Spinal cord (tissue), 10 donors: ENCODE measurements at places on chromosomes 16 and 17. TPM values are rescaled to one million over a fixed set of nuclear protein-coding genes. Genes with fewer than 3 reads are reported as not detected.

Gene HOXB6
- total RNA-seq, result 20.2 TPM

DNA sequence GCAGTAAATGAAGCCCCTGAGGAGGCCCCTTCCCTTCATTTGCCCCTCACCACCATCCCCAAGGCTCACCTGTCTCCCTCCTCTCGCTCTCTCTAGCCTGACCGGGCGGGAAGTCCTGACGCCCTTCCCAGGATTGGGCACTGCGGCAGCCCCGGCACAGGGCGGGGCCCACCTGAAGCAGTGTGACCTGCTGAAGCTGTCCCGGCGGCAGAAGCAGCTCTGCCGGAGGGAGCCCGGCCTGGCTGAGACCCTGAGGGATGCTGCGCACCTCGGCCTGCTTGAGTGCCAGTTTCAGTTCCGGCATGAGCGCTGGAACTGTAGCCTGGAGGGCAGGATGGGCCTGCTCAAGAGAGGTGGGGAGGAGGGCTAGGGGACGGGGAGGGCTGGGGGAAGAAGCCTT is 21.0 kb downstream of the WNT9B start:
- DNase-seq, result no peak
- H3K27me3 ChIP-seq, result no peaks in the 10 kb centered on the region
- peaks cover 2% of the 10 kb centered on the region for H3K4me1 ChIP-seq
- H3K36me3 ChIP-seq, result peaks cover 17% of the 10 kb centered on the region
- H3K27ac ChIP-seq, result no peak overlapping the region

Gene KLHL10
- 0.30 TPM for total RNA-seq

Gene MVP
- total RNA-seq, result 20.3 TPM

DNA sequence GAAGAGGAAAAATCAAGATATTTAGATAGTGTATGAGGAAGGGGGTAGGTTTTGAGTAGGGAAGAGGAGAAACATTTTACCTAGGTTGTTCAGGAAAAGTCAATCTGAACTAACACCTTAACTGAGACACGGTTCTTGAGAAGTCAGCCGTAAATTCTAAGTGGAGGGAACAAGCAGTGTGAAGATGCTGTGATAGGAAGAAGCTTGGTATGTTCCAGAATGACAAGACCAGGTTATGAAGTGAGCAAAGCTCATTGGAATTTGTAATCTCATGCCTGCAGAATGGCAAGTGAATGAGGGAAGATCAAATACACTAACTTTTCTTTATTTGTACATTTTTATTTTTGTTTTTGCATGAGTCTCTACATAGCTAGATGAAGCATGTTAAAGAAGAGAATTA is 307.6 kb downstream of the ZFHX3 start:
- no peaks in the 10 kb centered on the region for H3K4me1 ChIP-seq
- H3K27me3 ChIP-seq, result no peaks in the 10 kb centered on the region
- H3K4me3 ChIP-seq, result no peak overlapping the region
- H3K27ac ChIP-seq, result no peak overlapping the region

Gene LIG3
- total RNA-seq, result 31.1 TPM

DNA sequence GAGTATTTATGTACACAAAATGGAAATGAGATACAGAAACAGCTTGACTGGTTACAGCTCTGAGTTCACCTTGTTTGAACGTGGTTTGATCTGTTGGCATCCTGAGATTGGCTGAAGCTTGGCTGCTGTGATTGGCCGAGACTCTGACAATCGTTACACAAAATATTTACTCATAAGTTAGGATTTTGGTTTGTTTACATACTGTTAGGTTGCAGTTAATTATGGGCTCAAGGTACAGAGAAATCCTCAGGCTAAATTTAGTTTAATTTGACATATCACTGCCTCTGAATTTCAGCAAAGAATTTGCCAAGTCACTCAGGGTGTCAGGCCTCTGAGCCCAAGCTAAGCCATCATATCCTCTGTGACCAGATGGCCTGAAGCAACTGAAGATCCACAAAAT is 227.3 kb downstream of the COPRS start:
- no peaks in the 10 kb centered on the region for H3K4me1 ChIP-seq
- DNase-seq, result no peak
- H3K4me3 ChIP-seq, result no peak overlapping the region
- H3K36me3 ChIP-seq, result no peaks in the 10 kb centered on the region
- no peak overlapping the region for H3K27ac ChIP-seq
- no peaks in the 10 kb centered on the region for H3K27me3 ChIP-seq

Gene DNAAF8
- 4.1 TPM for total RNA-seq

Gene KRT222
- 31.1 TPM for total RNA-seq

Gene KRT31
- total RNA-seq, result not detected

Gene CCL18
- not detected for total RNA-seq

- no peak for DNase-seq
- peak overlapping the region; percentile 36 for H3K27ac ChIP-seq
- H3K4me3 ChIP-seq, result no peak overlapping the region
Measured at GRCh38 chr17:83192161-83192788, 112.9 kb downstream of the METRNL start.

DNA sequence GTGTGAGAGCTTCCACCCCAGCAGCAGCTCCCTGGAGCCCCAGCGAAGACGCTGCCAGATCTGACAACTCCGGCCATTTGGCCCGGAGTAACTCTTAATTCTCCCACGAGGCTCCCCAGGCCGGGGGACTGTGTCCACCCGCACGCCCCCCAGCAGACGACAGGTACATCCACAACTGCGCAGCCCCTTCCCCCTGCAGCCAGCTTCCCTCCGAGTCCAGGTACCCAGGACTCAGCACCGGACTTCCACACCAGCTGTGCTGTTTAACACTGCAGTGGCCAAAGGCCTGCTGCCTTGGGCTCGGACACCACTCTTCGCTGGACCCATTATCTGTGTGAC is 7.2 kb downstream of the SYNGR2 start:
- peaks cover 57% of the 10 kb centered on the region for H3K36me3 ChIP-seq
- no peak for DNase-seq
- H3K27ac ChIP-seq, result no peak overlapping the region
- H3K4me3 ChIP-seq, result no peak overlapping the region

Gene CLDN7
- total RNA-seq, result 2.3 TPM

GRCh38 chr16:10982465-10983150 is 38.2 kb downstream of the CLEC16A start:
- H3K27ac ChIP-seq, result no peak overlapping the region
- no peaks in the 10 kb centered on the region for H3K27me3 ChIP-seq
- H3K36me3 ChIP-seq, result peaks cover 24% of the 10 kb centered on the region
- H3K4me3 ChIP-seq, result no peak overlapping the region
- H3K4me1 ChIP-seq, result peaks cover 31% of the 10 kb centered on the region

Gene ZNRF1
- 20.2 TPM for total RNA-seq

DNA sequence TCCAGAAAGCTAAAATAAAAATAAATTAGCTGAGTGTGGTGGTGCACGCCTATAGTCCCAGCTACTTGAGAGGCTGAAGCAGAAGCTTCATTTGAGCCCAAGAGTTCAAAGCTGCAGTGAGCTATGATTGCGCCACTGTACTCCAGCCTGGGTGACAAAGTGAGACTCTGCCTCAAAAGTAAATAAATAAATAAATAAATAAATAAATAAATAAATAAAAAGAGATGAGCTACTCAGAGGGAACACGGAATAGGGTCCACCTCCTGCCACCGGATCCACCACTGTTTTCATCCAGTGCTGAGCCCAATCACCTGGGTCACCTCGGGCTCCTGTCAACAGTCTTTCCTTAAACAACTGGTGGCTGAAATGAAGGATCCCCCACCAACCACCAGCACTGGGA is 6.7 kb upstream of the DPEP3 start:
- no peak for DNase-seq
- no peaks in the 10 kb centered on the region for H3K36me3 ChIP-seq
- H3K27me3 ChIP-seq, result no peaks in the 10 kb centered on the region
- no peak overlapping the region for H3K27ac ChIP-seq
- H3K4me3 ChIP-seq, result no peak overlapping the region

Gene ZNF821
- 21.5 TPM for total RNA-seq

DNA sequence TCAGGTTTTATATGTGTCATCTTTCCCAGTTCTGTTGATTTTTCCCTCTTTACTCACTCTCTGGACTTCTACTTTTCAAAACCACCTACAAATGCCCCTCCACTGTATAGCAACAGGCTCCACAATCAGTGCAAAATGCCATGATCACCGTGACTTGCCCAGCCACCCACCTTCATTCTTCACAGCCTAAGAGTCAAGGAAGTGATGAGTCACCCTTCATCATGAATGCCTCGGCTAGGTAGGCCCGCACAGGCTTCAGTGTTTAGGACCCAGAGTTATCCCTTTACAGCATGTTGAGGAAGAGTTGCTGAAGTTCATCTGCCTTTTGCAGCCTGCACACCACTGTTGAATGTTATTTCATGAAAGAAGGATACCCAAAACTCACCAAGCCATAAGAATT is 158.6 kb downstream of the PMP22 start:
- DNase-seq, result no peak
- no peak overlapping the region for H3K4me3 ChIP-seq
- no peak overlapping the region for H3K27ac ChIP-seq
- no peaks in the 10 kb centered on the region for H3K27me3 ChIP-seq
- no peaks in the 10 kb centered on the region for H3K4me1 ChIP-seq

GRCh38 chr17:57622683-57623433 is 122.2 kb downstream of the CCDC182 start:
- peaks cover 32% of the 10 kb centered on the region for H3K36me3 ChIP-seq
- no peak overlapping the region for H3K27ac ChIP-seq
- H3K4me3 ChIP-seq, result no peak overlapping the region

Gene CKLF
- 65.1 TPM for total RNA-seq

GRCh38 chr17:6755731-6756184 is at the start of gene XAF1:
Gene XAF1 (plus strand): TSS chr17:6756046. CDS start chr17:6756079, 33 bp downstream.
- H3K4me1 ChIP-seq, result peaks cover 17% of the 10 kb centered on the region
- H3K27me3 ChIP-seq, result peaks cover 2% of the 10 kb centered on the region
- H3K4me3 ChIP-seq, result peak within 1 kb of the TSS; percentile 26
- no peaks in the 10 kb centered on the region for H3K36me3 ChIP-seq
- H3K27ac ChIP-seq, result peak within 1 kb of the TSS; percentile 79

GRCh38 chr17:14295676-14296075 is 5.2 kb upstream of the HS3ST3B1 start:
- DNase-seq, result no peak
- no peak overlapping the region for H3K4me3 ChIP-seq
- H3K4me1 ChIP-seq, result peaks cover 38% of the 10 kb centered on the region
- no peaks in the 10 kb centered on the region for H3K36me3 ChIP-seq
- H3K27ac ChIP-seq, result no peak overlapping the region

DNA sequence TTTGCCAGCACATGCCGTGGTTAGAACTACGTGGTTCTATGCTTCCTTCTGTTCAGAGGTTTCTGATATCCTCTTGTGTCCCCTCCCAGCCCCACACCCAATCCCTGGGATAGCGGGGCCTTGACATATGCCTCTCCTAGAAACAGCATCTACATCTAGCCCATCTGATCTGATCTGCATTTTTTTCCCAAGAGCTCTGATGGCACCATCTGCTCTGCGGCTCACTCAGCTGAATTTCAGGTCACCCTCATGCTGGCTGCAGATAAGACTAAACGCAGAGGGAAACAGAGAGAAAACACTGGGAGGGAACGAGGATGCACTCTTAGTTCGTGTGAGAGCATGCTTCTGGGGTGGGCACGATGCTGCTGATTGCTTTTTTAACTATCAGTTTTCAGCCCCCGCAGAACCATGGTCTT is 10.7 kb downstream of the WIPI1 start:
- H3K27me3 ChIP-seq, result no peaks in the 10 kb centered on the region
- H3K4me3 ChIP-seq, result no peak overlapping the region
- peaks cover 4% of the 10 kb centered on the region for H3K36me3 ChIP-seq
- H3K27ac ChIP-seq, result no peak overlapping the region

DNA sequence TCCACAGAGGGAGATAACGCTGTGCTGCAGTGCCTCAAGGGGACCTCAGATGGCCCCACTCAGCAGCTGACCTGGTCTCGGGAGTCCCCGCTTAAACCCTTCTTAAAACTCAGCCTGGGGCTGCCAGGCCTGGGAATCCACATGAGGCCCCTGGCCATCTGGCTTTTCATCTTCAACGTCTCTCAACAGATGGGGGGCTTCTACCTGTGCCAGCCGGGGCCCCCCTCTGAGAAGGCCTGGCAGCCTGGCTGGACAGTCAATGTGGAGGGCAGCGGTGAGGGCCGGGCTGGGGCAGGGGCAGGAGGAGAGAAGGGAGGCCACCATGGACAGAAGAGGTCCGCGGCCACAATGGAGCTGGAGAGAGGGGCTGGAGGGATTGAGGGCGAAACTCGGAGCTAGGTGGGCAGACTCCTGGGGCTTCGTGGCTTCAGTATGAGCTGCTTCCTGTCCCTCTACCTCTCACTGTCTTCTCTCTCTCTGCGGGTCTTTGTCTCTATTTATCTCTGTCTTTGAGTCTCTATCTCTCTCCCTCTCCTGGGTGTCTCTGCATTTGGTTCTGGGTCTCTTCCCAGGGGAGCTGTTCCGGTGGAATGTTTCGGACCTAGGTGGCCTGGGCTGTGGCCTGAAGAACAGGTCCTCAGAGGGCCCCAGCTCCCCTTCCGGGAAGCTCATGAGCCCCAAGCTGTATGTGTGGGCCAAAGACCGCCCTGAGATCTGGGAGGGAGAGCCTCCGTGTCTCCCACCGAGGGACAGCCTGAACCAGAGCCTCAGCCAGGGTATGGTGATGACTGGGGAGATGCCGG is 769 bp downstream of the CD19 start:
- no peaks in the 10 kb centered on the region for H3K36me3 ChIP-seq
- H3K27ac ChIP-seq, result no peak overlapping the region
- H3K4me3 ChIP-seq, result no peak overlapping the region
- peaks cover 6% of the 10 kb centered on the region for H3K4me1 ChIP-seq

GRCh38 chr17:27349540-27350021 is 55.7 kb downstream of the WSB1 start:
- no peaks in the 10 kb centered on the region for H3K36me3 ChIP-seq
- H3K27me3 ChIP-seq, result no peaks in the 10 kb centered on the region
- H3K27ac ChIP-seq, result no peak overlapping the region
- H3K4me3 ChIP-seq, result no peak overlapping the region
- no peak for DNase-seq
- H3K4me1 ChIP-seq, result peaks cover 32% of the 10 kb centered on the region

Gene TBX2
- 4.0 TPM for total RNA-seq

- no peak for DNase-seq
- H3K4me1 ChIP-seq, result peaks cover 73% of the 10 kb centered on the region
- H3K36me3 ChIP-seq, result peaks cover 21% of the 10 kb centered on the region
- peak overlapping the region; percentile 18 for H3K4me3 ChIP-seq
Measured at GRCh38 chr17:73308017-73308823, 3.6 kb downstream of the CDC42EP4 start.

Gene CMTM4
- 64.3 TPM for total RNA-seq

GRCh38 chr17:1119924-1120323 is 59.9 kb downstream of the ABR start:
- peaks cover 32% of the 10 kb centered on the region for H3K4me1 ChIP-seq
- no peak for DNase-seq
- H3K27ac ChIP-seq, result no peak overlapping the region
- H3K27me3 ChIP-seq, result no peaks in the 10 kb centered on the region
- H3K36me3 ChIP-seq, result peaks cover 46% of the 10 kb centered on the region
- no peak overlapping the region for H3K4me3 ChIP-seq
